Dorsolateral prefrontal cortex (tissue), 122 donors: ENCODE measurements at places on chromosomes 5 and 9. TPM values are rescaled to one million over a fixed set of nuclear protein-coding genes. Genes with fewer than 3 reads are reported as not detected.

DNA sequence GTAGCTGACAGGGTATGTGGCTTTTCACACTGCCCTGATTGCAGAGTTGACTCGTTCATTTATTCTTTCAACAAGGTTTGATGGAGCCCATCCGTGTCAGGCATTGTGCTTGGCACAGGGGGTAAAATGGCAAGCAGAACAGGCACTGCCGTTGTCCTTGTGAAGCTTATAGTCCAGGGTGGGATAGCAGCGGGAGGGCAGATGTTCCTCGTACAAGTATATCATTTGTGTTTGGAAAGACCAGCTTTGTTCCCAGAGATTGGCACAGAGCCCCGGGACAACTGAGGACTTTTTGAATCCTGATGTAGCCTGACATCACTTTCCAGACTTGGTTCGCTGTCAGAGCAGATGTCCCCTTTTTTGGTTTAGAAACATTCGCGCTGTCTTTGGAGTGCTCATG is 50.9 kb downstream of the MVB12B start:
- DNase-seq, result peak; percentile 96

DNA sequence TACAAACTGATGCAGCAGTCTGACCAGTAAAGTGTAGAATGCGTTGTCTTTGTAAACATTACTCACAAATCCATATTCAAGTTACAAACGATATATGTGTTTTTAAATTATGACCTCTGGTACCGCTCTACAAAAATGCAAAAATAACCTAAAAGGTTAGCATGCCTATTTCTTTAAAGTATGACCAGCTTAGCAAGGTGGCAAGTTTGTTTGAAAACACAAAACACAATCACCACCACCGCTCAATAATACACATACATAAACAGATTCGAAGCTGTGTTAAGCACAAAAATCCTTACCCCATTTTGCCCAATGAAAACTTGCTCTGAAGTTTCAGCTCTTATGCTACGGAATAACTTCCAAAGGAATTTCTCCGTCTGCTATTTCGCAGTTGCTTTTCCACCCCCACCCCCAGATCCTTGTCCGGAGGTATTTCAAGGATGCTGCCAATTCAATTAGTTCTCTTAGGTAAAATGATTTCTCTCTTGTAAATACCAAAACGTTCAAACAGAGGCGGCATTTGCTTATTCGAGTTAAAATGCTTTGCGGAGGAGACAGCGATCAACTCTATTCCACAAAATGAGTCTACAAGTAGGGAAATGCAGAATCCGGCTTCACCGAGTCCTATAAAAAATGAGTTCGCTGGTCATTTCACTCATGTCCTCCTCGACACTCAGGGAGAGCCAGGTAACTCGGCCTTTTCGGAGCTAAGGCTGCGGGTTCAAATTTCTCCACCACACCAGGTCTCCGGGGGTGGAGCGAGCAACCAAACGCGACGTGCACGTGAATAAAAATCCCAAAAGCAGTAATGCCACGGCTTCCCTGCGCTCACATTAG is 1.2 kb downstream of the HOMER1 start:
- DNase-seq, result no peak

DNA sequence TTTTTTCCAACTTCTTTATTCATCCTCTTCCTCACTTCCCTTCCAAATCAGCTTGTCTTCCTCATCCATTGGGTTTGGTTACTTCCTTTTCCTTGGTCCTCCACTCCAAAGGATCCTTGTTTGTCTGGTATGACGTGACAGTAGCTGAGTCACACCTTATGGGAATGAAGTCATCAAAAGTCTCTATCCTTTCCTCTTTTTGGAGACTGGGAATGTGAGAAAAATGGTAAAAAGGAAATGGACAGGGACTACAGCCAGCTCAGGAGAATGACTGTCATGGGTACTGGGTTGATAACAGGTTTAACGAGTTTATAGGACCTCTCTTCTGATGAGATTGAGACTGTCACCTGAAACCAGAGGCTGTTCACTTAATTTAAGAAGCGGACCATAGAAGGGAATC is 76.2 kb upstream of the MYO10 start:
- no peak for DNase-seq

GRCh38 chr5:91281401-91281800 is 101.7 kb downstream of the ARRDC3 start:
- no peak for DNase-seq

DNA sequence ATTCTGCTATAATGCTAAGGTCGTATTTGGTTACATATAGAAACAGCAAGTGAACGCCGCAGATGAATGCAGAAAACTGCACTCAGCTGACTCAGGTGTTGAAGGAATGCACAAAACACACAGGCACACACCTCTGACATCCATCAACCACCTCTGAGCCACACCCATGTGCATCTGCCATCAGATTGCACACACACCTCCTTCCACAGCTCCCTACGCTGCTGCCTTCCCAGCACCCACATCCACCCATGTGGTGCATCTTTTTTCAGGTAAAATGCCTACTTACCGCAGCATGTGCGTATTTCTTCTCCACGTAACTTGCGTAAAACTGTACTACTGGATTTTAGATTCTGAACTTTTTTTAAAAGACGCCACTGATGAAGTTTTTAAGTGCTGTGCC is 7.1 kb downstream of the STK10 start:
- DNase-seq, result no peak

DNA sequence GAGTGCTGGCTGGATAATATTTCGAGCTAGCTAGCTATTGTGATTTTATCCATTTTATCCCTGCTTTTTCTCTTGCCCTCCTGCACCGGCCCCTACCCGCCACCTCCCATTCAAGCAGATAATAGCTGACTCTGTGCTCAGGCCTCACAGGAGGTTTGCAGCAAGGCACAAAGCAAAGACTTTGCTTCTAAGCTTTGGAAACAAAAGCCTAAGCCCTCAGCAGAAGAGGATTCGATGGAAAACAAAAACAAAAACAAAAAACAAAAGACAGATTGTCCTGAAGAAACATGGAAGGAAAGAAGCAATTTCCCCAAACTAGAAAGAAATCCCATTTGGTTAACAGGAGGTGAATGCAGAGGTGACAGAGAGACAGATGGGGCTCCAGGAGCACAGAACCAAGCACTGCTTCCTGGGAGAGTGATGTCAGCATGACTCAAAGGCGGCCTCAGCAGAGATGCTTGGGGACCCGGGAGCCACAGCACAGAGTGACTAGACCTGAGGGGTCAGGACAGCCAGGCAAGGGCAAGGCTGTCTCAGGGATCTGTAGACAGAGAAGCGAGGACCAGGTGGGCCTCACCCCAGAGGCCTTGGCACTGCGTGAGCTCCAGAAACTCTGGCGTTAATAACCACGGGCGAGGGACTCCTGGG is 28.4 kb downstream of the MTX3 start:
- no peak for DNase-seq

DNA sequence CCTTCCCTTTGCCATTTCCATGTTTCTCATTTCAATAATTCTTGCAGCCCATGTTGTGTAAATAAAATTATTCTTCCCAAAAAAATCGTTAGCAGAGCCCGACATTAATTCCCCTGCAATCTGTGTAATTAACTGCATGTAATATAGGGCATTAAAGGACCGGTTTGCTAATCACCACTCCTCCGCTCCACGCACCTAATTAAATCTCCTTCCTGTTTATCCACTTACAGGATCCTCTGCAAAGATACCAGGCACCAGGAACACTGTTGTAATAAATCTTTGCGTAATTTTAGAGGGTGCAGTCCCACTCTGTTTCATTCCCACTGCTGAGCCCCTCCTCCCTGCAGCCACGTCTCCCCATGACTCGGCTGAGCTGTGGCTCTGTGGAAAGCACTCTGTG is 105.0 kb upstream of the PPP1R26 start:
- DNase-seq, result no peak

GRCh38 chr9:89744255-89744648 is 139.4 kb downstream of the GADD45G start:
- DNase-seq, result no peak

- DNase-seq, result no peak
These were observed 48.0 kb downstream of the PRR16 start for GRCh38 chr5:120512068-120512467.

DNA sequence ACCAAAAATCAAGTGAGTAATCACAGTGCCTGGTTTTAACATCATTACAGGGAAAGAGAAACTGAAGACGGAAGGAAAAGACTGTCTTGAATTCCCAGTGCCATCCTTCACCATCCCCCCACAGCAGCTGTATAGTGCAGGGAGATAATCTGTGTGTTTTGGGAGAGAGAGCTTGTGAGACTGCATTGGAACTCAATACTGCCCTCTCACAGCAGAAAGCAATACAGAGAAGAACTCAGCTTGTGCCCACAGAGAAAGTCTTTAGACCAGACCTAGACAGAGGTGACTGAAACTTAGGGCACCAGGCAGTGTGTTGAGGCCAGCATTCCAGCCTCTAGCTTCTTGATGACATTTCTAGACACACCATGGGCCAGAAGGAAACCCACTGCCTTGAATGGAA is 754.7 kb upstream of the CDH6 start:
- no peak for DNase-seq

GRCh38 chr5:134103998-134104654 is 10.4 kb upstream of the TCF7 start:
- DNase-seq, result no peak

DNA sequence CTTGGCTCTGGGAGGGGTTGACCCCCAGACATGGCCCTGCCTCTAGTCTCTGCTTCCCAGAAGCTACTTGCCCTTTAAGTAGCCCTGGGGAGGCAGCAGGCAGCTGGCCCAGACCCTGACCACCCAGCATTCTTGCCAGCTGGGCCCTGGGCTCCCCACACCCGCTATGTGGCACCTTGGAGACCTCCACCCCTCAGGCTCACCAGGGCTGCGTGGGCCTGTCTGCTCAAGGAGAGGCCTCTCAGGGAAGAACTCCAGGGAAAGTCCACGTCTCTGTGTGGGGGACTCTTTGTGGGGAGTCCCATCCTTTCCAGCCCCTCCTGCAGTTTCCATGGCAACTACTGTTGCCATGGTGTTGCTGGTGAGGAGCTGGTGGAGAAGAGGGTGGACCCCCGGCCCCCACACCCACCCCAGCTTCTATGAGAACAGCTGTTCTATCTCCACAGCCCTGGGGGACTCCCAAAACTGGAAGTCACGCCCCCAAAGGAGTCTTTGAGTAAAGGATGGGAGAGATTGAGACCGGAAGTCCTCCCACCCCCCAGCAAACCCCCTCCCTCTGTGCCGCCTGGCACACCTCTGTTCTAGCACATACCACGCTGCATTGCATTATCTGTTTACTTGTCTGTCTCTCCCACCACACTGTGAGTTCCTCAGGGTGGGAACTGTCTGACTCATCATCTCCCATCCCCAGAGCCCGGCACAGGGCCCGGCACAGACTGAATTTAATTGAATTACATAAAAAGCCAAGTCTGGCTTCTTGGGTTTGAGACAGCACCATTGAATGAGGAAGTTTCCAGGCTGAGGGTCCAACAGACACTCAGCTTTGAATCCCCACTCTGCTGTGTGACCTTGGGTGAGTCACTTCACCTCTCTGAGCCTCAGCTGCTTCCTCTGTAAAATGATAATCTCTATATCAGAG is 12.6 kb downstream of the DNM1 start:
- DNase-seq, result peak; percentile 65

DNA sequence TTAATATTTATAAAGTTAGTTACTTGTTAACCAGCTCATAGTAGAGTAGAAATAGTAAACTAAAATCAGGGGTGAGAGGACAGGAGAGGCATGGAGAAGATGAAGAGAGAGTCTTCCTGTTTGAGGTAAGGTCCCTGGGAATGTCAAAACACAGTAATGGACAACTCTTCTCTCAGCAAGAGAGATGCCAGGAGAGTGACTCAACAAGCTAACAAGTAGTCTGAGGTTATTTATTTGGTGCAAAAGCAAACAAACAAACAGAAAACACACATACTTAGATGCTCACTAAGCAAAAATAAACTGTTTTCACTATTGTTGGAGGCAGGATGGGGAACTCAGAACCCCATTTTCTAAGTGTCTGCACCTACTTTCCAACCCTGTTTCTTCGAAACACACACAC is 333.2 kb upstream of the RFX3 start:
- no peak for DNase-seq

DNA sequence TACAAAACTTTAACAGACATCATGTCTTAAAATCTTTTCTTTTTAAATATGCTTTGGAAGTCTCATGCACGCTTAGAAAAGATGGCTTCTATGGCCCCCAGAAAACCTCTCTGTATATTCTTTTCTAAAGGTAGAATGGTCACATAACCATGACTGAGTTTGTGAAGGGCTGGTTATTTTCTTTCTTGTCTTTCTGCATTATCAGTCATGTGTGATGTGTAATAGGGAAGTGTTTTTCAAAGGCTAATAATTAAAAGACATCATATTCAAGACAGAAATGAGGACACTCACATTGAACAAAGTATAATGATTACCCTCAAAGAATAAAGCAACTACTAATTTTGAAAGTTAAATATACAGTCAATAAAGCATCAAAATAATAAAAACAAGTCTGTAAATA is 253.4 kb downstream of the TRPM3 start:
- DNase-seq, result no peak

DNA sequence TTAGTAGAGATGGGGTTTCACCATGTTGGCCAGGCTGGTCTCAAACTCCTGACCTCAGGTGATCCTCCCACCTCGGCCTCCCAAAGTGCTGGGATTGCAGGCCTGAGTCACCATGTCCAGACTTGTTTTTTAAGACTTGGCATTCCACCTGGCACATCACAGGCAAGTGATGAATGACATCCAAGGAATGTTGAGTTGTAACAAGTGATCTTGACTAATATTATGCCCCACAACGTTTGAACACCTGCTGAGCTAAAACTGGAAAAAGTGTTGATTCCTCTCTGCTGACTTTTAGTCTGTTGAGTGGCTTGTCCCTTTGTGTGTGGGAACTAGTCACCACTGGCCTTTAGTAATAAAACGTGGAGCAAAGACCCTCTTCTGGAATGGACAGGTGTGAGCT is 54.6 kb downstream of the SUB1 start:
- DNase-seq, result no peak

GRCh38 chr9:126915281-126915816 is 767 bp downstream of the RALGPS1 start:
- peak; percentile 10 for DNase-seq

- no peak for DNase-seq
These were observed 30.0 kb downstream of the INSYN2B start for GRCh38 chr5:169950333-169950732.

GRCh38 chr5:87139795-87140194 is 127.9 kb upstream of the RASA1 start:
- DNase-seq, result no peak

DNA sequence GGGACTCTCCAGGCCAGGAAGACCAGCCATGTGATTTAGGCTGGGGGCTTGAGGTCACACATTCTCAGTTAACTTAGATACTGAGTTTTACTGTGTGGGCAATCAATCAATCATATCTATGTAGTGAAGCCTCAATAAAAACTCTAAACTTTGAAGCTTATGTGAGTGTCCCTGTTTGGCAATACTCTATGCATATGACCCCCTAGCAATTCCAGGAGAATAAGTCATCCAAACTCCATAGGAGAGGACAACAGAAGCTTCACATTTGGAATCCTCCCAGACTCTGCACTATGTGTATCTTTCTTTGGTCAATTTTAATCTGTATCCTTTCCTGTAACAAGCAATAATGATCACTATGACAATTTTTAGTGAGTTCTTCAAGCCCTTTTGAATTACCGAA is 216.8 kb upstream of the RGMB start:
- DNase-seq, result no peak

Gene CDHR2
- total RNA-seq, result 1.6 TPM

Gene BTNL9
- 21.6 TPM for total RNA-seq

Gene PCDH12
- total RNA-seq, result 0.74 TPM

Gene PDLIM4
- total RNA-seq, result 14.7 TPM

Gene PLAC8L1
- 1.2 TPM for total RNA-seq
